M059J (cell line): ENCODE measurements at places on chromosomes 6 and 20. TPM values are rescaled to one million over a fixed set of nuclear protein-coding genes. Genes with fewer than 3 reads are reported as not detected.

DNA sequence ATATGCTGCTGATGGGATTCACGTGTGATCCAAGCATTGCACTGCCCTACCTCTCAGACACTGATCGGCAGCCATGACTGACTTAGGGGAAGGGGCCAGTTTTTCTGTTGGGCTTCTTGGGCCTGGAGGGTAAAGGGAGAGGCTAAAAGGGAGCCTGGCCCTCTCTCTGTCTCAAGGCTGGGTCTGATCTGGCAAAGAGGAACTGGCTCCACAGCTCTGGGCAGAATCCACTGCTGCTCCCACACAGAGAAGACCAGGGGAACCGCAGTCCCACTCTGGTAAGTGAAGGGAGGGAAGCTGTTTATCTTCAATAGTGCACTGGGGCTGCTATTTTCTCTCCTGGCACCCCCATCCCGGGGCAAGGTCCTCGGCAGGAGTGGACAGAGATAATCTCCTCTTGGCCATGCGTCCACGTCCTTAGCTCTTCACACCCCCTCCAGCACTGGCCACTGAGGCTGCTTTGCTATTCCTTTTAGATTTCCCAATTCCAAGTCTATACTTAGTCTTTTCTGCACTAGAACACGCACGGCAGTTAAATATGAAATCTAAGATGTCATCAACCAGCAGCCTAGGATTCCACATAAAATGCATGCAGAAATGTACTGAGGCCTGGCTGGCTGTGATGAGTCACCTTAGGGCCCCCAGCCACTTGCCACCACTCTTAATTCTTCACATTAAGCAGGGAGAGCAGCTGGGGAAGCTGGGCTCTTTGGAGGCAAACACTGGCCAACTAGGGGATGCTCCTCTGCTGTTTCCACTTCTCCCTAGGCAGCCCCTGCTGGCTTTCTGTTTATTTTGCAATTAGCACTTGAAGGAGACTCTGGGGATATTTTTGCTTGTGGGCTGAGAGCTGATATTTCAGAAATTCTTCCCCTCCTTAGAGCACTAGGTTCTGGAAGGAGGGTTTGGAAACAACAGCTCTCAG is 87.8 kb upstream of the ARMC2 start:
- peak; percentile 36 for DNase-seq

DNA sequence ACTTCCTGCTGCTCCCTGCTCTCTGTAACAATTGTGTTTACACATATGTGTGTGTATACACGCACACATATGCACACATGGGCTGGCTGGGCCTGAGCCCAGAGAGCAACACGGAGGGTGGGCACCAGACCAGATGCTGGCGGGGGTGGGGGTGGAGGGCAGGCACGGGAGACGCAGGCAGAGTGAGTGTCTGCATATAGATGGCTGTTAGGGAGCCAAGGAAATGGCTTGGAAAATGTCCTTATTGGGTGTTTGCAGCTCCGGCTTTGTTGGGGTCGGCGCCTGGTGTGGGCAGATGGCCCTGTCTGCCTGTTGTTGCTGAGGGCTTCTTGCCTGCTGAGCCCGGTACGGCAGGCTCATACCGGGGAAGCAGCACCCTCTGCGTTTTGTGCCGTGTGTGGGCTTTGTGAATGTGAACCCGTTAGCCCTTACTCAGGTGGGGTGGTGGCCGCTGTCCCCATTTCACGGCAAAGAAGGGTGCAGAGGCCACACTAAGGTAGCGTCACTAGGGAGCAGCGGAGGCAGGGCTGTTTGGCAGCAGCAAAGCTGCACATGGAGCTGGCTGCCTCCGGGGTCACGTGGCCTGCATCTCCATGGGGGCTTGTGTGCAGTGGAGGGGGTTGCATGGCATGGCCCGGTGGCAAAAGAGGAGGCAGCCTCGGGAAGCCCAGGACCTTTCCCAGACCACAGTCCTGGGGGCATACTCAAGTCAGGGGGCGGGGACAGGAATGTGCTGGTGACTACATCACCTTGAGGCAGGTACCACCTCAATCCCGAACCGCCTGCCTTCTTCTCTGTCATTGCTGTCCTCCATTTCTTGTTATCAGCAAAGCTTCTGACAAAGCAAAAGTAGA is 47.4 kb upstream of the SRF start:
- no peak for DNase-seq

- DNase-seq = no peak
Measured at GRCh38 chr20:32140603-32141002, 31.1 kb downstream of the TM9SF4 start.

DNA sequence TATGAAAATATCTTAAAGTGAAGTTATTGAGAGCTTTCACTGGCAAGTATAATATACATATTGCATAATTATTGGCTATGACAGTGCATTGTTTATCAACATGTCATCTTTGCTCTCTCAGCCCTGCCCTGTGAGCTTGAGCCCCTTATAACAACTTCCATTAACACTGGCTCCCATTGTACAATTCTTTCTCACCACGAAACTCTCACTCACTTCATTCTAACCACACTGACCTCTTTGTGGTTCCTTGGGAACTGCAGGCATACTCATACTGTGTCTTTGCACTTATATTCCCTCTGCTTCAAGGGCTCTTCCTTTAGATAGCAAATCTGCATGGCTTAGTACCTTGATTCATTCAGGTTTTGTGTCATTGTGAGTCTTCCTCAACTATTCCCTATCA is 411.8 kb downstream of the CDKAL1 start:
- DNase-seq = peak; percentile 66

DNA sequence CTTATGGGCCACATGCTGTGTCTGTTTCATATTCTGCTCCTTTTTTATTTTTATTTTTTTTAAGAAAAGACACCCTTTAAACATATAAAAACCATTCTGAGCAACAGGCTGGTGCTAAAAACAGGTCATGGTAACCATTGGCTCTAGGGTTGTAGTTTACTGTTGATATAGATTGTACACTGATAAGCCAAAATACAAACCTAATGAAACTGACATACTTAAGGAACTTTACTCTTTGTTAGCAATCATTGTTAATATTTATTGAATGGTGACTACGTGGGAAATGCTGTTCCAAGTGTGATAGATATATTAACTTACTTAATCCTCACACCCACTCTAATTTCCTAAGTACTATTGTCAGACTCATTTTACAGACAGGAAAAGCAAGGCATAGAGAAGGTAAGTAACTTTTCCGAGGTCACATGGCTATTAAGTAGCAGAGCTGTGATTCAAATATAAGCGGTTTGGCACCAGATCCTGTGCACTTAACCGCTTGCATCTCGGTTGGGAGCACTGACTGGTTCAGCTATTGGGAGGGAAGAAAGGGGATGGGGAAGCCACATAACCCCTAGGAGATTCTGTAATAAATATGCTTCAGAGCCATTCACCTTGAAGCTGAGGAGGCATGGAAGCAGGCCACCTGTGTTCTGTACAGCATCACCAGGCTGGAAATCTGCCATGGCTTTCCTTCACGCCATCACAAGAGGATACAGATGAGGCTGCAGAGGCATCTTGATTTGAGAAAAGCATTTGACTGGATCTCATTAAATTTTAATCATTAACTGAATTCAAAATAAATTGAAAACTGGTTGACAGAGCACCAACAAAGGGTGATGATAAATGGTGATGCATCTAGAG is 4.9 kb downstream of the TRAF3IP2 start:
- DNase-seq = no peak

DNA sequence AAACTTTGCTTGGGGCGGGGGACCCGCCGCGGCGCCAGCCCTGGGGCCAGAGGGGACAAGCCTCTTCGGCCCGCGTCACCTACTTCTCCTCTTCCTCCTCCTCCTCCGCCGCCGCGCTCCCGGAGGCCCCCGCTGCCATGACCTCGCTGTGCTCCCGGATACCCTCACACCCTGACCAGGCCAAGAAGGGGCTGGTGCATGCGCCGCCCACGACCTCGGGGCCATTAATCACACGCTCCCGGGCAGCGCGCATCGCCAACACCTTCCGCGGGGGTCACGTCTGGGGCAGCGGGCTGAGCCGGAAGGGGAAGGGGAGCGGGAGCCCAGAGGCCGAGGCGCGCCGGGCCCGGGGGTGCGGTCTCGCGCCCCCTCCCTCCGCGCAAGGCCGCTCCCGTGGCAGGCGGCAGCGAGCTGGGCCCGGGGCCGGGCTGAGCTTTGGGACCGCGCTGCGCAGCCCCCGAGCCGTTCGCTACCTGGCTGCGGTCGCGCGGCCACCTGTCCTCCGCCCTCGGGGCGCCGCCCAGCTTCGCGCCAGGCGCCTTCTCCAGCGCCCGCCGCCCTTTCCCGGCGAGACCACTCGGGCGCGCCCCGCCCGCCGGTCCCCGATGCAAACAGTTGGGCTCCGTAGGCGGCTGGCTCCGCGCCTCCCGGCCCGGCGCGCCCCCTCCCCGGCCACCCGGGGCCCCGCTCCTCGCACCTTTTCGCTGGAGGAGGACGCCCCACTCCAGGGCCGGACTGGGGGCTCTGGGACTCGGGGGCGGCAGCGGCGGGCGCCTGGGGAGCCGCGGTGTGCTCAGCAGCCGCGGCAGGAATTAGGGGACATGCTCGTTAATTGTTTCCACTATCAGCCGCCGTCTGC is 575 bp upstream of the CNR1 start:
- no peak for DNase-seq

Gene RPRD1B
- 22.8 and 35.5 TPM in 2 replicates for total RNA-seq

DNA sequence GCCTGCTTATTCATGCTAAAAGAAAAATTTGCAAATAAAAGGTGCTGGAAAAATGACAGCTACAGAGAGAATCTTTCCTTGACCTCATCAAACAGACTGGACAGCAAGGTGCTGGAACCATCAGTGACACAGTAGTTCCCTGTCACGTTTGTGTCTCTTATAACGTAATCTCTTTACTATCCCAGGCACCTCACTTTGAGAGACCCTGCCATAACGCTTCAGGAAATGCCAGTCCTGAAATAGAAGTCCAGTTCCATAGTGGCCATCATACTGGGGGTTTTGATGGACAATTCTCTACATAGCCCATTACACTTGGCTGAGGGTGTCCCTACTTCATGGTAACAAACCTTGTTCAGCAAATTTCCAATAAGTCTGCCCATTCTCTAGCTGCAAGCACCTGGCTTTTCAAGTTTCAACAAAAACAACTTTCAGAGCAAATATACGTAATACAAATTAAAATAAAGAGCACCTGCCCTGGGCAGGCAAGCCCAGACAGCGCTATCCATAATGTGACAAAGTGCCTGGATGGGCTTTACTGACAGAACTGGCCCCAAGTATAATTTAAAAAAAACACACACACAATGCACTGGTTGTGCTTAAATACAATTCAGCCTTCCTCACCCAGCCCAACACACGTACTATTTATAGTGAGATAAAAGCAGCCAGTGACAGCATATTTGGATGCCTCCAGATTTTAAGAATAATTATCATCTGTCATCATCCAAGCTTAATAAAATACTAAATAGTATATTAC is 38.7 kb downstream of the CNKSR3 start:
- DNase-seq = no peak

DNA sequence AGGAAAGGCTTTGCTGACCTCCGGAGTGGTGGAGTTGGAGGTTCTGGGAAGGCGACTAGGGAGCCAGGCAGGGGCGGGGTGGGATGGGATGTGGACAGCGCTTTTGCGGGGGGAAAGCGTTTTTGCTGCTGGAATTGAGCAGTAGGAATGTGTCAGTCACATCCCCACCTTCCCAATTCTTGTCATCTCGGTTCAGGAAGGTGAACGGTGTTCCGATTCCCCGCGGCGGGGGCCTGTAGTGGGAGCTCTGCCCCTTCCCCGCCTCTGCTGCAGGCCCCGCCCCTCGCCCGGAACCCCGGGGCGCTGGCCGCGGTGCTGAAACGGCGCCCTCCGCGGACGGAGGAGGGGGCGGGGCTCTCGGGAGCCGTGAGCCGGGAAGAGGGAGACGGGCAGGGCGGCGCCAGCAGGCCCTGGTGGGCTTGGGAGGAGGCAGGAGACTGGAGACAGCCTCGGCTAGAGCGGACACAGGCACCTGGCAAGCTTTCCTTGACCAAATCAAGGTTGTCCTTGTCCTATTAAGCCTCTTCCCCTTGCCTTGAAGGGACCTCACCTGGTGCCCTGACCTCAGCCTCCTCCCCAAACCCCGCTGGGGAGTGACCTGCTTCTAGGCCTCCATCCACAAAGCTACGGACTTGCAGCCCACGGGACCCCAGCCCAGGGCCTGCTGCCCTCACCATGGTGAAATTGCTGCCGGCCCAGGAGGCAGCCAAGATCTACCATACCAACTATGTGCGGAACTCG is at the start of gene LHFPL5:
TSS of gene LHFPL5 (plus strand) at position 357 of the 741 bp plus-strand sequence. CDS start at position 676, 319 bp downstream.
- no peak for DNase-seq
